Stimulated activated CD8-positive, alpha-beta memory T cell treated with anti-CD3 and anti-CD28 coated beads, Interleukin-2, amount 100 ng/mL, for 1 hour (primary cell): ENCODE measurements at places on chromosomes 7 and 10.

- DNase-seq = no peak
Measured at GRCh38 chr10:46019569-46020343, 10.7 kb downstream of the NCOA4 start.

GRCh38 chr10:125783957-125784356 lies 8.3 kb upstream of the MMP21 start:
- no peak for DNase-seq

GRCh38 chr10:71757399-71757922 lies 15.9 kb downstream of the VSIR start:
- no peak for DNase-seq

DNA sequence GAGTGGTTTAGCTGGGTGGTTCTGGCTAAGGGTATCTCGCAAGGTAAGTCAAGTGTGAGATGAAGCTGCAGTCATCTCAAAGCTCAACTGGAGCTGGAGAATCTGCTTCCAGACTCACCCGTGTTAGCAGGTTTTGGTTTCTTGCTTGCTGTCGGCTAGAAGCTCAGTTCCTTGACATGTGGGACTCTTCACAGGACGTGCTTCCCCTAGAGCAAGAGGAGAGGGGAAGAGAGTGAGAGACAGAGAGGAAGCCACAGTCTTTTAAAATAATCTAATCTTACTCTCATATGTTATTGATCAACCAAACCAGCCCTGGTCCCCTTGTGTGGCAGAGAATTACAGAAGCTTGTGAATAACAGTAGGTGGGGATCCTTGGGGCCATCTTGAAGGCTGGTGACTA lies 199.5 kb downstream of the REEP3 start:
- DNase-seq = no peak

DNA sequence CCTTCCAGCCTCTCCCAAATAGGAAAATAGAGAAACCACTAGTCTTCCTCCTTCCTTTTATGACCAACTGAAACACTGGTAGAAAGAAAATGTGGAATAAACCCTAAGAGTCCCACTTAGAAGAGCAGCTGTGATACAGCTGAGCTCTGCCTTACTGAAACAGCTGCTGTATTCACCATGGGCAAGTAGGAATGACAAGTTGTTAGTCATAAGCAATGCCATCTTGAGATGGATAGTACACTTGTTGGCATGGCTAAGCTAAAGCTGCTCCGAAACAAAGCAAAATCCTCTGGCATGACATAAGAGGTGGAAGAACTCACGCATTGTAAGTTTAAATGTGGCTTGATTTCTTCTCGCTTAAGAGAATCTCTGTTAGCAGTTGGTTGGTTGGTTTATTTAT lies 48.3 kb upstream of the TMEM236 start:
- no peak for DNase-seq

DNA sequence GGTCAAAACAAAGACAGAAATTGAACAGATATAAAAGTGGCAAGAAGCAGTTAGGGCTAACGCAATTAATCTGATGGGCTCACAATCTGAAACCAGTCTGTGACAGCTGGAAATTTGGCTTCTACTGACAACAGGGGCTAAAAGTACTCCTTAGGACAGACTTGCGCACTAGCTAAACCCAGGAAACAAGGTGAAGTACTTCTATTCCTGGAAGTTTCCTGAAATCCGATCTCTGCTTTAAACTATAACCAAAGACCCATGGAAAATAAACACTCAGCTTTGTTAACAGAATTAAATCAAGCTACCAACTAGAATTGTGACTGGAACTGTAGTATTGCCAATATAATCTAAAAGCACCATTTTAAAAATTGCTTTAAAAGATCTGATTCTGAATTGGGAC lies 520.2 kb upstream of the ZWINT start:
- DNase-seq = no peak

- no peak for DNase-seq
Measured at GRCh38 chr10:43867667-43868565, 219.2 kb upstream of the ZNF32 start.

- no peak for DNase-seq
Measured at GRCh38 chr7:121109145-121109544, 120.6 kb downstream of the CPED1 start.

DNA sequence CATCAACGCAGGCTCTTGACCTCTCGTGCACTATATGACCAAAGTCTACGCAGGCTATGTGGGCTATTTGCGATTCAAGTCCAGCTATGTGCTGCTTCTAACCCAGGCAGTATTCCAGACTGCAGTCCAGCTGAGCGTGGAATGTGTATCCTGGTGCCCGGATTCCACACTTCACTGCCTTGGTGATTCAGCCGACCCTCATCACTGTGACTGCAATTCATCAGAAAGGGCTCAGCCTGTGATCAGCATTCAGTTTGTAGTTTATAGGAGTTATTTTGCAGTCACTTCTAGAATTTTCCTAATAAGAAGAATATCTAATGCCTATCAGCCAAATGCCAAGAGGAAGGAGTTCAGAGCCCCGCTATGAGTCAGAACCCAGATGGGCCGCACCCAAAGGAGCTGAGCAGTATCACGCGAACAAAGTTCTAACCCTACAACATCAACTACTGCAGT lies 119.8 kb upstream of the LANCL2 start:
- DNase-seq = no peak

GRCh38 chr7:72309476-72309875 lies 102.7 kb downstream of the CALN1 start:
- no peak for DNase-seq

- DNase-seq = no peak
Measured at GRCh38 chr7:48245751-48246472, 74.7 kb downstream of the ABCA13 start.

DNA sequence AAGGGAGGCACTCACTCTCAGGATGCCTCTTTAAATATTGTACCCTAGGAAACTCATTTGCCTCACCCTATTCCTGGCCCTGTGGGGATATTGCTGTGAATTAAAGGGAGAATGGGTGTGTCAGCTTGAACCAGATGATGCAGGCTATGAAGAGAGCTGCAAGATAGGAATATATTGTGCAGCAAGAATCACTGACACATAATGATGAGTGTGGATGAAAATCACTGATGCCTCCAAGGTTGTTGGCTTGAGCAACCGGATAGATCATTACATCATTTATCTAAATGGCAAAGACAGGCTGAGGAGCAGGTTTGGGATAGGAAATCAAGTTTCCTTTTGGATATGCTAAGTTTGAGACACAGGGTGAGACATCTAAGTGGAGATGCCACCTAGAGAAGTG lies 6.2 kb downstream of the SLC26A4 start:
- no peak for DNase-seq

DNA sequence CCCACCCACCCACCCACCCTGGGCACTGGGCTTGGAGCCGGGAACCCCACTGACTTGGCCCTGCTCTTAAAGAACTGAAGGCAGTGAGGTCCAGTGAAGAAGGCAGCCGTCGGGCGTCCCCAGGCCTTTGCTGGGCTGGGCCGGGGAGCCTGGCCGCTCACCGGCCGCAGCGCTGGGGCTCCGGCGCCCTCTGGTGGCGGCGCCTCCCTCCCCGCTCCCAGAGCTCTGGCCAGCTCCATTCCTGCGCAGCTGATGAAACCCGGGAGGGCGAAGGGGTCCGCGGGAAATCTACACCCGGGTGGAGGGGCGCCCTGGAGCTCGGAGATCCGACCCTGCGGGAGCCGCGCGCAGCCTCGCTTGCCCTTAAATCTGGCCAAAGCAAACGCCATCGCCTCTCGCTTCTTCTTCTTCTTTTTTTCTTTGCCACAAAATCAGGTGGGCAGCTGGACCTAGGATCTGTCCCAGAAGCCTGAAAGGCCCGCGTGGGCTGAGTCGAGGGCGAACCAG lies 1.7 kb upstream of the CXCL12 start:
- no peak for DNase-seq

GRCh38 chr10:69237528-69238159 lies 17.5 kb downstream of the HKDC1 start:
- peak; percentile 77 for DNase-seq

- no peak for DNase-seq
Measured at GRCh38 chr7:106059556-106059955, 52.6 kb downstream of the SYPL1 start.
